Right lobe of liver (tissue), 6 donors: ENCODE measurements at places on chromosomes 11 and 22.

- DNase-seq, result no peak
Observed at GRCh38 chr22:37344735-37345449, 62.6 kb downstream of the CYTH4 start.

GRCh38 chr11:84526250-84526649, 1100.9 kb downstream of the DLG2 start:
- DNase-seq, result no peak

DNA sequence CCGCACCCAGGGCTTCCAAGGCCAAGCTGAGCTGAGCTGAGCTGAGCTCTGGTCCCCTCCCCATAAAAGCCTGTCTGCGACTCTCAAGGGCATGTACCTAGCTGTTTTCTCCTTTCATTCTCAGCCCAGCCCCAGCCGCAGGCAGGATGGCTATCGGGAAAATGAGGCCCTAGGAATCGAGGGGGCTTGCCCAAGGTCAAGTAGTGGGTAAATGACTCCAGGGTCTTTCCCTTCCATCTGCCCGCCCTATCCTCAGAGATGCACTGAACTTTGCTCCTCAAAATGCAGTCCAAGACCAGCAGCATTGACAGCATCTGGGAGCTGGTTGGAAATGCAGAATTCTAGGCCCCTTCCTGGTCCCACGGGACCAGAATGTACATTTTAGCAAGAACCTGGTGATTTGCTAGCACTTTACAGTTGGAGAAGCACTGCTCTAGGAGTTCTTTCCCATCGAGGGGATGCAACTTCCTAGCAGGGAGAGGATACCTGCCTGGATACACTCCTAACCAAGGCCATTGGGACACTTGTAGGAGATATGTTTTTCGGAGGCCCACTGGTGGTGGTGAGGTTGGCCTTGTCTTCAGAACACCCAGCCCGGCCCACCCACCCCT, 43.2 kb upstream of the ACCSL start:
- peak; percentile 31 for DNase-seq

DNA sequence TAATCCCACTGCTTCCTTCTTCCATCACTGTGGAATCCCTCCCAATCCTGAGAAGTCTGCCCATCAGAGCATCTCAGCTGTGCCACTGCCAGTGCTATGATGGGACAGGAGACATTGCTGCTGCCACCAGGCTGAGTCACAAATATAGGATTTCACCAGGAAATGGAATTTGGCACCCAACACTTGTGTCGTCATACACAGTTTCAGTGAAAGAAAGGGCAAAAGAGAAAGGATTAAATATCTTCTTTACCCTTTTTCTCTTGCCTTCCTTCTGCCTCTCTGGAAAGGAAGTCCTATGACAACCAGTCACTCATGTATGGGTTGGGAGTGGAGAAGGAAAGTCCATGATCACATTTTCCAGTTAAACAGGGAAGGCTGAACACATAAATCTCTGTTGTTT, 133.4 kb downstream of the SPON1 start:
- DNase-seq, result no peak

DNA sequence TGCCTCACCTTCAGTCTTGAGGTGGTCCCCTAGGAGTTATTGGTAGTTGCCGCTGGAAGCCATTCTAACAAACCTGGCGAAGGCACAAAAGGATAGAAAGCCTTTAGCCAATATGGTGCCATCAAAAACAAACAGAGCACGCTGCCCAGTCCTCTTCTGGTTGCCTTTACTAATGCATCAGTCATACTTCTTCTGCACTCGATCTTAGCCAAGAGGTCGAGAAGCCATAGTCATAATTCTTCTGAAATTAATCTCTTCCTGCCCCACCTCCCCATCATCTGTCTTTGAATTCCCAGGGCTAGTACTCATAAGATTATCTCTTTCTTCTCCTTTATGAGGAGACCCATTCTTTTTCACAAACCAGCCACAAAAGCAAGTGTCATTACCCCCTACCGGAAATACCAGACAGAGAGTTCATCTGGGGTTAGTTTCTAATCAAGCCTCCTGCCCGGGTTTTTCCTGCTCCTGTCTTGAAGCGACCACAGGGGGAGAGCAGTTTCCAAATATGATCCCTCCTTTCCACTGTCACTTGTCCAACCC, 21.4 kb upstream of the EHF start:
- DNase-seq, result no peak

GRCh38 chr11:58394195-58394594, 12.5 kb downstream of the OR5B3 start:
- no peak for DNase-seq

DNA sequence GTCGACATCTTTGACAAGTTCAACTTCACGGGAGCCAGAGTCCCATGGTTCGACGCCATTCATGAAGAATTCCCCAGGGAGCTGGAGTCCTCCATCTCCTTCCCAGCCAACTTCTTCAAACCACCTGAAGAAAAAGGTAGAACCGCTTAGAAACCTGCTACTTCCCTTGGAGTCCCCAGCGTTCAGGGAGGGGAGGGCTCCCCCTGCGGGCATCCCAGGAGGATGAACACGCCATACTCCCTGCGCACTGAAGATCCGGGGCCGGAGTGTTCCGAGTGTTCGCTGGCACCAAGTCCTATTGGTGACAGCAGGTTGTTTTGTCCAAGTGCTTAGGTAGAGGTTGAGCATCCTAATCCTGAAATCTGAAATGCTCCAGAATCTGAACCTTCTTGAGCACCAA, 51.7 kb upstream of the PRODH start:
- DNase-seq, result peak; percentile 60

DNA sequence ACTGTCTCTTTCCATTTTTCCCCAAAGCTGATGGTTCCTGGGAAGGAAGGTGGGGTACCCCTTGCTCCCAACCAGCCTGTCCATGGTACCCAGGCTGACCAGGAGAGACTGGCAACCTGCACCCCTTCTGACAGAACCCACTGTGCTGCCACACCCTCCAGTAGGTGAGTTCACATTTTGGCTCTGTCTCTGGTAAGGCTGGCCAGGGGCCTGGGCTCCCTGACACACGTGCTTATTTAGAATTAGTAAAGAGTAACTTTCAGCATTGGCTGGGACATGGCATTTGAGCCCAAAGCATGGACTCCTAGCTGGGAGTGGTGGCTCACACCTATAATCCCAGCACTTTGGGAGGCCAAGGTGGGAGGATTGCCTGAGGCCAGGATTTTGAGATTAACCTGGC, 35.1 kb downstream of the ARHGAP1 start:
- DNase-seq, result no peak

GRCh38 chr22:49905465-49905864, 12.8 kb downstream of the ALG12 start:
- DNase-seq, result no peak

- DNase-seq, result peak; percentile 86
Observed at GRCh38 chr11:126088999-126089398, 26.3 kb upstream of the CDON start.

DNA sequence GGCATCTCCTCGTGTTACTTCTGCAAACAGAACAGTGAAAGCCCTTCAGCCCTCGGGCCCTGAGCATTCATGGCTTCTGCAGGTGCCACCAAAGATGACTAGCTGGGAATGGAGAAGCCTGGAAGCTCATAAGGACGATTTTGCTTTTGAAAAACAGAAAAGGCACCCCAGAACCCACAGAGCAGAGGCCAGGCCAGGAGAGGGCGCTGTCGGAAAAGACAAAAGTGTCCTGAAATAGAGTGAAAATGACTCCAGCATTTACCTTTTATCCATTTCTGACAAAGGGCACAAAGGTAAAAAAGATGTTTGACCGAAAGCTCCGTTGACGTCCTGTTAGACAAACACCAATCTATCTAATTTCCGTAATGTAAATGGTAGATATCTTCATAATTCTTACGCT, 37.6 kb downstream of the ZNF195 start:
- no peak for DNase-seq

DNA sequence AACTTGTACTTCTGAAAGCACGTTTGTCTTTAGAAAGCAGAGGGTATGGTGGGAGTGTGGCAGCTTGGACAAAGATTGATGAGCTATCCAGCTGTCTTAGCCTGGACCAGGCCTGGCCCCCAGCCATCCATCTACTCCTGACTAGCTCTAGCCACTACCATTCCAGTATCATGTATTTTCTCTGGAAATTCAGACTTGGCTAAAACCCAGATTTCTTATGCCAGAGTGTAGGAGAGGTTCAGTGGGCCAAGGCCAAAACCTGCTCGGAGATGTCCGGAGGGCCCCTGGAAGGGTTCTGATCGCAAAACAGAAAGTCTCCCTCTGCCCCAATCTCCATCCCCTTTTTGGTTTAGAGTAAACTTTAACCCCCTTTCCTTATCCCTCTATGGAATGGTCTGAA, 24.8 kb upstream of the MTCH2 start:
- no peak for DNase-seq

DNA sequence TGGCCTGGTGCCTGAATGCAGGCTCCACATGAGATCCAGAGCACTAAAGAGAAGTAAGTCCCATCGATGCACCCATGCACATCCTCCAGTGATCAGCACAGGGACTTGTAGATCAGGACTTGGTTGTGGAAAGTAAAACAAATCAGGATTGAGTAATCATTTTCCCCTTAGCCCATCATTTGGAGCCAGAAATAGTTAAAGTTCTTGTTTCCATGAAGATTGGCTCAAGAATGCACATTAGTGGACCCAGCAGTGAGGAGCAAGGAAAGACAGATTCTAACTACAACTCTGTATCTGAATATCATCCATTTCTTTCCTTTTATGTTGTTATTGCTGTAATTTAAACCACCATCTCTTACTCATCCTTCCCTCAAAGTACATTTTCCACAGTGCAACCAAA, 19.1 kb downstream of the CCDC83 start:
- DNase-seq, result no peak

GRCh38 chr11:118620529-118621070, 13.2 kb downstream of the PHLDB1 start:
- DNase-seq, result no peak

GRCh38 chr11:128453444-128454336, 133.7 kb downstream of the ETS1 start:
- peak; percentile 58 for DNase-seq

- DNase-seq, result no peak
Observed at GRCh38 chr11:102402548-102402947, 50.0 kb downstream of the TMEM123 start.

- DNase-seq, result no peak
Observed at GRCh38 chr11:125376856-125377255, 119.2 kb downstream of the FEZ1 start.

DNA sequence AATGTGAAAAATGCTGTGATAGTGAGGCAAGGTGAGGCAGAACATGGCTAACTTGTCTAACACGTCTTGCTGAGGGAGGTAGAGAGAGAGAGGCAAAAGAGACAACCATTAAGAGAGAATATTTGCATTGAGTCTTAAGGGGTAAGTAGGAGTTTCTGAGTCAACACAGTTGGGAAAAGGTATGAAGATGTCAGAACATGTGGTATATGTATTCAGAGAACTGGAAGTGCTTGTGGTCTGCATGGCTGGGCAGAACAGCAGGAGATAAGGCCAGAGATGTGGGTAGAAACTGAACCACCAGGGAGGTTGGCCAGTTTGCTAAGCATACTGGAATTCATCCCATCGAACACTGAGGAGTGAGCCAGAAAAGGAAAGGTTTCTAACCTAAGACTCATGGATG, 25.0 kb upstream of the SLC5A1 start:
- no peak for DNase-seq

- DNase-seq, result no peak
Observed at GRCh38 chr22:19760058-19760950, at the start of gene TBX1. Gene TBX1, plus strand, starts transcription at chr22:19760778. Its CDS starts 66 bp downstream, at chr22:19760844.

- peak; percentile 15 for DNase-seq
Observed at GRCh38 chr11:70506658-70506970, 108.3 kb downstream of the CTTN start.

DNA sequence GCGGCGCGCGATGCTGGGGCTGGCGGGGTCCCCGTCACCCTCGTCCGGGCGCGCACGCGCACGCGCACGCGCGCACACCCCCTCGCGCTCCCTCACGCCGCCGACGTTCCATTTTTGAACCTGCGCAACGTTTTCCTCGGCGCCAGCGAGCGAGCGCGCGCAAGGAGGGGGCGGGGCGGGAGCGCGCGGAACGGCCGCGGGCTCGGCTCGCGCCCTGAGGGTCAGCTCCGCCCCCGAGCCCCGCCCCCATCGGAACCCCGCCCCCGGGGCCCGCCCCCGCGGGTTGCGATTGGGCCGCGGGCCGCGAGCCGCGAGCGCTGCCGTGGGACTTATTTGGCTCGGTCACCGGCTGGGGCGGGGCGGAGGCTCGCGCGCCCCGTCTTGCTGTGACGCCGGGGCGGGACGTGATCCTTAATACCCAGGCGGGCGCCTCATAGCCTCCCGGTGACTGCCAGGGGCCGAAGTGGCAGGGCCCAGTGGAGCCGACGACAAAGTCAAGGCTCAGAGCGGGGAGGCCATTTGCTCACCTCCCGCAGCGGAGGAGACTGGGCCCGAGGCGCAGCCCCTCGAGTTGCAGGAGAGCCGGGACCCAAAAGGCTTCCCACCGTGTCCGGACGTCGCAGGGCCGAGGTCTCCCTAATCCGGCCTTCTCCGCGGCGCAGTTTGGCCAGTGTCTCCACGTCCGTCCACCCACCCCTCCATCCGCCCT, at the start of gene CBX7:
TSS of gene CBX7 (minus strand) at position 170 of the 709 bp plus-strand sequence. CDS start 236 bp downstream, outside the sequence.
- peak; percentile 96 for DNase-seq

- no peak for DNase-seq
Observed at GRCh38 chr11:76459299-76459698, 14.5 kb downstream of the EMSY start.

- DNase-seq, result no peak
Observed at GRCh38 chr22:33920197-33920540, at the start of gene LARGE1. Gene LARGE1, minus strand, starts transcription at chr22:33920476.

DNA sequence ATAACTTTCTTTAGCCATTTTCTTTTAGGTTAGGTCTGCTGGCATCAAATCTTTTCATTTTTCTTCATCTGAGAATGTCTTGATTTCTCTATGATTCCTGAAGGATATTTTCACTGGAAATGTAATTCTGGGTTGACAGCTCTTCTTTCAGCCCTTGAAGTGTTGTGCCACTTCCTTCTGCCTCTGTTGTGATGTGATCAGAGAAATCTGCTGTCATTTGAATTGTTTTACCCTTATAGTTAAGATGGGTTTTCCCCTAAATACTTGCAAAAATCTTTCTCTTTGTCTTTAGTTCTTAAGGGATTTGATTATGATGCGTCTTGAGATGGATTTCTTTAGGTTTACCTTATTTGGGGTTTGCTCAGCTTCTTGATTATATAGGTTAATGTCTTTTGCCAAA, 23.0 kb downstream of the USP47 start:
- no peak for DNase-seq

DNA sequence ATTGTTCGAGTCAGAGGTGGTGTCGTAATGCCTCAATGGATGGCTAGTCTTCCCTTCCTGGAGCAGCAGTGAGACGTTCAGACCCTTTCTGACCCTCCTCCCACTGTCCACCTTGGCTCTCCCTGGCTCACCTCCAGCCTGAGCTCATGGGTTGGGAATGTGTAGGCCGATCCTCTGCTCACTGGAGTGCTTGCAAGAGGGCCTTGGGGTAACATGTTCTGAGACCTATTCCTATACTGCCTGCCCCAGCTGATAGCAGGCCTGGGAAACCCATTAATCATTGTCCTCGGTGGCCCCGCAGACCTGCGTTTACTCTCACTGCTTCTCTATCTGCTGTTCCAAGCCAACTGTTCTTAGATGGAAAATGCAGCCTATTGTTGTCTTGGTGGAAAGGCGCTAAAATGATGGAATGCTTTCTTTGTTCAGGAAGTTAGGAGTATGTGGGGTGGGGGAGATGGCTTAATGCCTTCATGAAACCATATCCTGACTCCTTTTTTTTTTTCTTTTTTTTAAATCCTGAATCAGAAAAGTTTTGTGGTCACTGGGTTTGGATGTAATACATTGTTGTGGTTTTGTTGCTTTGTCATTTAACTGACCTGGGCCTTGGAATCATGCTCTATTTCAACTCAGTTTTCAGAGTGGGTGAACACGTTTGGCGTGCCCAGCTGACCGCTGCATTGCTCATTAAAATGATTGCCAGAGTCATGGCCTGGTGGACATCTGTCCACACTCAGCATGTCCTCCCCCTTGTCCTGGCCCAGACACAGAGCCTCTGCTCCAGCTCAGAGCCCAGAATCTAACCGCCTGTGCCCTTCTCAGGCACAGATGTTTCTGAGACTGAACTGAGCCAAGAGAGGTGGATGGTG, 72.5 kb downstream of the MICAL2 start:
- no peak for DNase-seq
